ENCODE measurements at places on chromosomes 5 and 9.

DNA sequence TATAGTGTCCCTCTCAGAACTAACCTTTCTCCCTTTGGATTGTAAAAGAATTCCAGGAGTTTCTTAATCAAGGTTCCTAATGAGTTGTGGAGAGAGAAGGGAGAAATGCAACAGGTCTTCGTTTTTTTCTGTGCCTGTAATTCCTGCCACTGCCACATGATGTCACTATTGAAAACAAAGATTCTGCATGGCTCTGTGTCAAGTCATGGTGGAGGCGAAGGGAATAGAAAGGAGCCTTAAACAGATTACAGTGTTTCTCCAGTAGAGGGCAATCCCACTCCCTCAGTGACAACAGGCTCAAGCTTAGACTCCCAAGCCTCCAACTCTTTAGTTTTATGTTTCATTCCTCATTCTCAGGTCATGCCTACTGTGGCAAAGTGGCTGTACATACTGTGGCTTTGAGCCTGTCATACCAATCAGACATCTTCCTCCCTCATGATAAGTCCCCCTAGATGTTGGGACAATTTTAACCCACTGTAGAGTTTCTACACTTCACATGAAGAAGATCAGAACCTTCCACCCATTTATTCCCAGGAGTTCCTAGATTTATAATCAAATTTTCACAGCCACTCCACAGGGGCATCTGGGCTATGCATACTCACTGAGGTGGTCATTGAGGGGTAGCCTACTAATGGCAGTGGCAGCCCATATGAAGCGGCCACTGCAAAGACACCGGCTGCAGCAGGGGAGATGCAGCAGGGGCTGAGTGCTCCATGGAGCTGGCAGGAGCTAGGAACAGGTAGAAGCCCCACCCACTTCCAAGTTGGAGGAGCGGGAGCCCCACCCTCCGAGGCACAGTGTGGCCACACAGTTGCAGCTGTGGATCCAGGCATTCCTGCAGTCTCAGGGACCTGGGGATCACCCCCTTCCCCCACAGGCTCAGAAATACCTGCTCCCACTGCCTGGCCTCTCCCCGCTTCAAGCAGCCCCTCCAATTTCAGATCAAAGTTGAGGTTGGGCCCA is 97.4 kb upstream of the TRIM32 start:
- DNase-seq, result peak; percentile 73

DNA sequence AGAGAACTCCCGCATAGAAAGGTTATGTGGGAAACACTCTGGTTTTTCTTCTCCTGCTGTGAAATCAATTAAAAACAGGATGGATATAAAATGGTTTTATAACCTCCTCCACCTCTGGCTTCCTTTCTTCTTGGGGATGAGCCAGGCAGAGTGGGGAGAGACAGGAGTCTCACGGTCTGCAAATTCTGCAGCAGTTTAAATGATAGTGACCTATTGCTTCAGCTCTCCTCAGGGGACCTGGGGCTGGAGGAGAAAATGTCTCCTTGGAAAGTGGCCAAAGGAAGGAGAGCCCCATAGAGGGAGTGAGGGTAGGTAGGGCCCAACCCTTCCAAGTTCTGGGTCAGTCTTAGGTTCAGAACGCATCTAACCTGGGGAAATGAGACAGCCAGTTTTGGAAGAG is 118.8 kb downstream of the MTX3 start:
- DNase-seq, result no peak

GRCh38 chr5:53815471-53815870 is 255.0 kb downstream of the NDUFS4 start:
- DNase-seq, result no peak

- no peak for DNase-seq
Observed at GRCh38 chr5:176545737-176546509, 3.2 kb upstream of the CDHR2 start.

GRCh38 chr5:35853631-35854030 is 3.1 kb upstream of the IL7R start:
- DNase-seq, result no peak

DNA sequence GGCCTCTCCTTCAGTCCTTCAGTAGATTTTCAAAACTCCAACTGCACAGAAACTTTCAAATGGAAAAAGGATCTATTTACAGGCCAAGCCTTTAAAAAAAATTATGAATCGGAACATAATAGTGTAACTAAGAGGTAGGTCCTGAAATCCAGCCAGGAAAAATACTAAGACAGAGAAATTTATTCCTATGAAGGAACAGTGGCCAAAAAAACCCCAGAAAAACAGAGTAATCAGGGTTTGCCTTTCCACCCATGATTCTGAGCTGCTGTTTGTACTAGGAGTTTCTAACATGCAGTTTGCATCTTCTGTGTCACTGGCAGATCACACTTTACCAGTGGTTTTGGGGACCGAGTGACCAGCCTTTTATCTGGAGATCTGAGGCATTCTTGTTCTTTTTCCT is 93.1 kb upstream of the TMED7 start:
- no peak for DNase-seq

- peak; percentile 1 for DNase-seq
Observed at GRCh38 chr5:13278811-13279210, 665.7 kb downstream of the DNAH5 start.

- DNase-seq, result no peak
Observed at GRCh38 chr9:92119586-92119985, 4.4 kb upstream of the SPTLC1 start.

- DNase-seq, result peak; percentile 45
Observed at GRCh38 chr9:18979367-18979766, 53.6 kb downstream of the SAXO1 start.

GRCh38 chr5:93427316-93427715 is 153.7 kb downstream of the NR2F1-AS1 start:
- DNase-seq, result no peak

- DNase-seq, result no peak
Observed at GRCh38 chr5:129617206-129617605, 130.7 kb upstream of the MINAR2 start.

- DNase-seq, result peak; percentile 63
Observed at GRCh38 chr5:35089334-35090314, 41.9 kb upstream of the AGXT2 start.

DNA sequence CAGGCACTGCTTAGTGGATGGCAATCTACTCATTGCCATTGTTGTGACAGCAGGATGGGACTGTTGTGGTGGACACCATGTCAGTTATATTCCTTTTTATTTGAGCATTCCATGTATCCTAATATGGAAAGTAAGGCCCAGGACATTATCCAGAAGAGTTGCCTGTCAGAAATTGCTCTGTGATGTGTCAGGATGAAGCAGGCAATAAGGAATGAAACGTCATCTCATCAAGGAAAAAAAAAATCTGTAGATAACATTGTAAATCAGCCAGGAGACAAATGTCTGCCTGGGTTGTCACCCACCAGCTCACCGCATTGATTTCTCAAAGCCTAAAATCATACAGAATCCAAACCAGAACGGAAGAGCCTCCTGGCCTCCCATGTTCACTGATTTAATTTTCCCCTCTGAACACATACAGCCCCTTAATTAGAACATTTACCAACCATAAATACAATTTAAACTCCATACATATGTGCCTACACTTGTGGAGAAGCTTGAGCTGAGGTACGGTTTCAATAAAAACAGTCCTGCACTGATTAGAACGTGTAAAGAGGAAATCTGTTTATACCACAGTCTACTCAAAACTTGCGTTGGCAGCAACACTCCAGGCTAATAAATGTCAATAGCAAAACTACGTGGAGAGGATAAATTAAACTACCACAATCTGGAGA is 73.9 kb downstream of the FOXD1 start:
- peak; percentile 69 for DNase-seq

DNA sequence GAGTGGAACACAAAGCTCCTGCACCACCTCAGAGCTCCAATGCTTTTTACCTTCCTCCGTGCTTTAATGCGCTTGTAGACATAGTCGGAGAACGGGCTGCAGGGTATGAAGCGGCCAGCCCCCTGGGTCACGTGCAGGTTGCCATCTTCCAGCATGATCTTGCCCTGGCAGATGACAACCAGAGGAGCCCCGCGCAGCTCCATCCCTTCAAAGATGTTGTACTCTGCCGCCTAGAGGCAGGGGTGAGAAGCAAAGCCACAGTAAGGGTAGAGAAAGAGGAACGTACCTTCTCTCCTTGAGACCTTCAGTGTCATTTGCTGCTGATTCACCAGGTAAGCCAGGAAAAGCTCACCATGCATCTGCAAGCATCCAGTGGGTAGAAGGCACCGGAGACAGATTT is 112.3 kb downstream of the DPYSL3 start:
- DNase-seq, result no peak

DNA sequence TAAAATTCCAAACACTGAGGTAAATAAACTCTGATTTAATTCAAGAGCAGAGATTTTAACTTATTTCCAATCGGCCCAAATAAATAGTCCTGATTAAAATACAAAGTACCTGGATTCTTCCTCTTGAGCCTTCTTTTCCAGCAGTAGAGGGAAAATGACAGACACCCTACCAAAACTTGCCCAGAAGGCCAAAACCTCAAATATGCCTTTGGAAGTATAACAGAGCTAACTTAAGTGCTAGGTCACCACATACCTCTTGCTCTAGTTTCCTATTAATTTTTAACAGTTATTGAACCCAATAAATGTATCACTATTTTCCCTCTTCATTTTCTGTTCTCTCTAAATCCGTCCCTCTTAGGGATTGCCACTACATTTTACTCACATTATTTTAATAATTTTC is 1.4 kb downstream of the BAAT start:
- DNase-seq, result no peak

GRCh38 chr5:64502196-64502595 is 3.6 kb upstream of the RGS7BP start:
- DNase-seq, result peak; percentile 8

DNA sequence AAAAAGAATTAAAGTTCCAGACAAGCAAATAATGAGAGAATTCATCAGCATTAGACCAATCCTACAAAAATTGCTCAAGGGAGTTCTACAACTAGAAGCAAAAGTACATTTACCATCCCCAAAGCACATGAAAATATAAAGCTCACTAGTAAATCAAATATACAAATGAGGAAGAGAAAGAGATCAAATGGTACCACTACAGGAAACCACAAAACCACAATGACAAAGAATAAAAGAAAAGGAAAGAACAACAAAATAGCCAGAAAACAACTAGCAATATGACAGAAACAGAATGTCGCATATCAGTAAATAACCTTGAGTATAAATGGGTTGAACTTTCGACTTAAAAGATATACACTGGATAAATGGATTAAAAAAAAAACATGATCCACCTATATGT is 739.0 kb downstream of the DTWD2 start:
- no peak for DNase-seq

DNA sequence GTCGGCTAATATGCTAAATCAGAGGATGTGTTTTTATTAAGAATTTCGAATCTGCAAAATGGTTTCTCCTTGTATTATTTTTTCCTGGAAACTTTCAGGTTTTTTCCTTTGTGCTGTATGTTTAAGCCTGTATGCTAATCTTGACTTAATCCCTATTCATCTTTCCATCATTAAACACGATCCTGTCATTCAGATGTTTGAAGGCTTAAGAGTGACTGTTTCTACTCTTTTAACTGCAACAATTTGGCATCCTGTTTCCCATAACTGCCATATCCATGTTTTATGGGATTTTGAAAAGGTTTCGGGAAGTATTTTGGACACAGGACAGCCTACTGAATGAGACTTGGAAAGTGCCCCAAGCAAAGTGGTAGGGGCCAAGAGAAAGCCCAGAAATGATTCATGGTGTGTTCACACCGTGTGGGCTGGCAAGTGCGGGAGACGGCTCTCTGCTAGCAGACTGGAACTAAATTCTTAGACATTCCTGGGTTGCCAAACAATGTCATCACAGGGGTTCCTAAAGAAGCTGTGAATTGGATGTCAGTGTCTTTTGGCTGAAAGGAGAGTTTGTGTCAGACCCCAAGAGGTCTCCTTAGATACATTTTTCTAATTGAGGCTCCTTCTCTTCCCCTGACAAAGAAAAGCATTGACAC is 125.4 kb upstream of the ADAMTS16 start:
- DNase-seq, result no peak

- DNase-seq, result no peak
Observed at GRCh38 chr5:100779669-100780375, 123.3 kb downstream of the ST8SIA4 start.

DNA sequence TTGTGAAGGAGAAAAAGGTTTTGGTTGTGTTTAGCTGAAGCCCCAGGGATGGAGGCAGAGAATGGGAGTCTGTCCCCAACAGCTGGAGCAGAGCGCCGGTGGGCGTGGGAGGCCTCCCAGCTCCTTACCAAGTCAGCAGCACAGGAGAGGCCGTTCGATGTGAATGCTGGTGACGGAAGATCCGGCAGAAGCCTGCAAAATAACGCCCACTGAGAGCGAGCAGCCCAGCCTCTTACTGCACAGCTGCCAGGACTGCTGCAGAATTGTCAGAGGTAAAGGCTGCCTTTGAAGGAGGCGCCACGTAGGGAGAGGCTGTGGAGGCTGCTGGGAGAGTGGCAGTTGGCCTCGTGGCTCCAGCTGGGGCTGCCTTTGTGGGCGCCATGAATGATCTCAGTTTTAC is 26.2 kb downstream of the ANGPTL2 start:
- DNase-seq, result no peak

GRCh38 chr9:228929-229695 is 14.4 kb downstream of the DOCK8 start:
- DNase-seq, result no peak

DNA sequence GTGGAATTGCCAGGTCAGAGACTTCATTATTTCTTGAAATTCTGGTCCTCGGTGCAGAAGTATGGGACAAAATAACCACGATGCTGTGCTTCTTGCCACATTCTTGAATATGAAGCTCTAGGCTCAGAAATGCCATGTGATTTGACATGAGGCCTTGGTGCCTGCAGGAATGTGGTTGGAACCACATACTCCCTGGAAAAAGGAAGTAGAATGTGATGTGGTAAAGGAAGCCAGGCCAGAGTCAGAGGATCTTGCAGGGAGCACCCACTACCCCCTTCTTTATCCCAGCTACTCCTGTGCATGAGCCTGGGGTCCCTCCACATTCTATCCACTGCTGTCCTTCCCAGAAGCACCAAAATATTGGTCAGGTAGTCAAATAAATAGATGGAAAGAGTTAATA is 80.9 kb downstream of the FOXD1 start:
- DNase-seq, result peak; percentile 44

GRCh38 chr9:114287763-114288192 is 35.1 kb upstream of the ORM1 start:
- DNase-seq, result no peak

DNA sequence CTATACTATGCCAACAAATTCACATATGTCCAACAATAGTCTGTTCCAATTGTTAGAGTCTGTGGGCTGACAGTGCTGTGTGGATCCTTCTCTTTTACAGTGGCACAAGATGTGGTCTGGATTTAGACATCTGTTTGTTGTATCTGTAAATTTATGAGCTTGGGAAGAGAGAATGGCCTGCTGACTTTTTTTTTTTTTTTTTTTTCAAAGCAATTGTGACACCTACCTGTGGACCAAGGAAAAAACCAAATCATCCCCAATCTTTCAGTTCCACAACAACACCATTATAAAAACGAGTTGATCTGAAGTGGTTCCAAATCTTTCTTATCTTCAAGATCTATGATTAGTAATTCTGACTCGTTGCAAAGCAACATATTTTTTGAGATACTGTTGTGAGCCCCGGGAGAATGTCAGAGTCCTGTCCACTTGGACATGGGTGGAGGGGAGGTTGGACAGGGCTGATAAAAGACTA is 4.9 kb downstream of the IRX2 start:
- no peak for DNase-seq
